ENCODE measurements at places on chromosomes 6 and 20.

DNA sequence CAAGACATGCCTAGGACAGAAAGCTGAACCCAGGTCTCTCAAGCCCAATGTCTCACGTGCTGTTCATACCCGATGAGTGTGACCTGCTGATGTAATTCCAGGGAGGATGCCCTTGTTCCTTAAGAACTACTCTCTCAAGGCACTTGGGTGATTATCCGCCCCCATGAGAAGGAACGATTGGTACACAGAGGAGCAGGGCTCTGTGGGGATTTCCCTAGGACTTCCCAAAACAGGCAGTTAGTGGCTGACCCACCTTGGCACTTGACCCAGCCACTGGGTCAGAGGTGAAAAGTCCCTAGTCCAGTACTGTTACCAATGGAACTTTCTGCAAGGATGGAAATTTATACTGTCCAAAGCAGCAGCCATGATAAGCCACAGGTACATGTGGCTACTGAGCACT, 9.2 kb upstream of the BPIFB6 start:
- no peaks in the 10 kb centered on the region for H3K4me1 ChIP-seq
- no peaks in the 10 kb centered on the region for H3K36me3 ChIP-seq
- H3K27me3 ChIP-seq = no peaks in the 10 kb centered on the region
- no peak for DNase-seq

GRCh38 chr6:148700047-148700715, 46.6 kb upstream of the UST start:
- H3K36me3 ChIP-seq = no peaks in the 10 kb centered on the region
- no peak overlapping the region for H3K4me3 ChIP-seq
- no peak for DNase-seq
- H3K27ac ChIP-seq = no peak overlapping the region

DNA sequence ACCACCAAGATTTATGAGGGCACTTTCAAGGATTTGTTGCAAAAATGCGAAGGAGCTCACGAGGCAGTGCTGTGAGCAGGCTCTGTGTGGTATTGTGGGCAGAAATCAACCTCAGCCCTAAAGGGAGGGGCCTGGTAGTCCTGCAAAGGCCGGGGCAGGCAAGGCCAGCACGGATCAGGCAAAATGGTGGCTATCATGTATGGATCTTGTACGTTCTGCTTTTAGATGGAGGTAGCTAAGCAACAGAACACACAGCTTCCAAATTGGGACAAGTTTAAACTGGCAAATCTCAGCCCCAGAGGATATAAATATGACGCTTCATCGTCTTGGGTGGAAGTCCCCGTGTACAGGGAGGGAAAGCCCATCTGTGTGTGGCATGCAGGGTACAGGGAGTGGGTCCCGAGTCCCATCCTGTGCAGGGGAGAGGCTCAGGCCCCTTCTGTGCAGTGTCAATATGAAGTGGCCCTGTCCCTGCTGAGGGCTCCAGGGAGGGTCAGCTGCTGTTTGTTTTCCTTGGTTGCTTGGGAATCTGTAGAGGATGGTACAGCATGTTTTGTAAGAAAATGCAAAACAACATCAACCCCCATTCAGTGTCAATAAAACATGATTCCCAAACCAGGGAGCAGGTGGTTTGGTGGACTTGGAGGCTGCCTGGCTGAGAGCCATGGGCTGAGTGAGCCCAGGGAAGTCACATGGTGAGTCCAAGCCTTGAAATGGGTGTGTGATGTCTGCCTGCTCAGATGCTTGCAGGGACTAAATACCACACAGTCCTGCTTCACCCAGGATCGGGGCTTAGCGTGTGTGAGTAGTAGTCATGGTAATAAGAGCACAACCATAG, 113.0 kb downstream of the SYCP2 start:
- H3K36me3 ChIP-seq = no peaks in the 10 kb centered on the region
- no peak overlapping the region for H3K27ac ChIP-seq
- H3K27me3 ChIP-seq = no peaks in the 10 kb centered on the region

DNA sequence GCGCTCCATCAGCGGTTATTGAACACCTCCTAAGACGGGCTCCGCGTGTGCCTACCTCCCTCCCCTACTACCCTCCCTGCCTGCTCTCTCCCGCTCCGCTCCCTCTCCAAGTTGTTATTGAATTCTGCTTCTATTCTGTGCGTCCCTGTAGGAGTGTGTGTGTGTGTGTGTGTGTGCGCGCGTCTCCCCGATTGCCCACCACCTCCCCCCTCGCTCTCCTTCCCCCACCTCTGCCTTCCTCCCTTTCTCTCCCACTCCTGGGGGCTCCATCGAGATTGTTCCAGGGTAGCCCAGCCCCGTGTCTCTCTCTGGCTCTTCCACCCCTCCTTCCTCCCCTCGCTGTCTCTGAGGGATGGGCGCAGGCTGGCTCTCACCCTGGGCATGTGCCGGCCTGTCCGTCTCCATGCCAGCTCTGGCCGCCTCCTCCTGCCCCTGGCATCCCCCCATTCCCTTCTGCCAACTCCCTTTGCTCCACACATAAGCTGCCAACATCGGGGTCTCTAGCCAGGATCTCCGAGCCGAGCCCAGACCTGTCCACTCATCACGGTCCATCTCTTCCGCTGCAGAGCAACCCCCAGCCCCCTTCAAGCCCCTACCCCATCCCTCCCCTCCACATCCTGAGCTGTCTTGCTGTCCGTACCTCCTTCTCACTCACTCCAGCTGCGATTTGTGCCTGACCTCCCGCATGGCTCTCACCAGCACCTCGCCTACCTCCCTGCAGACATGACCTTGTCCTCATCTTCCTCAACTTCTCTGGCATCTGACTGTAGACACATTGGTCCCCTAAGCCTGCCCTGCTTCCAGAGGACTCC, 68.5 kb downstream of the SRC start:
- H3K27me3 ChIP-seq = peaks cover 6% of the 10 kb centered on the region
- no peak overlapping the region for H3K27ac ChIP-seq
- 0 out of 2 replicates have a peak overlapping the region, but pooled peaks have one; percentile 17 for H3K4me3 ChIP-seq
- DNase-seq = no peak
- peaks cover 39% of the 10 kb centered on the region for H3K4me1 ChIP-seq

DNA sequence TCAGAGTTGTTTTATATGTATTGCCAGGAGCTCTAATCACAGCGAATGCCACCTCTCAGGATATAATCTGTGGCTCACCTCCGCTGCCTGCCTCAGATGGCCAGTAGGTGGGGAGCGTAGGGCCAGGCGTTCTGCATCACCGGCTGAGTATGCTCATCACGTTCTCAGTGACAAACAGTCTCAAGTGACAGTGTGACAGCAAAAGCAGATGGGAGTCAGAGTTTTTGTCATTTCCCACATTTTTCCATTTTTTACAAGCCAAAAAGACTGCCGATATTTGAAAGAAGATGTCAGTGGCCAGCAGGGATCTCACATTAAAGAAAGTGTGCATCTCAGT, 208.7 kb downstream of the ALDH8A1 start:
- no peaks in the 10 kb centered on the region for H3K27me3 ChIP-seq
- no peaks in the 10 kb centered on the region for H3K36me3 ChIP-seq
- H3K4me1 ChIP-seq = peaks cover 5% of the 10 kb centered on the region
- H3K4me3 ChIP-seq = no peak overlapping the region
- DNase-seq = peak; percentile 52

DNA sequence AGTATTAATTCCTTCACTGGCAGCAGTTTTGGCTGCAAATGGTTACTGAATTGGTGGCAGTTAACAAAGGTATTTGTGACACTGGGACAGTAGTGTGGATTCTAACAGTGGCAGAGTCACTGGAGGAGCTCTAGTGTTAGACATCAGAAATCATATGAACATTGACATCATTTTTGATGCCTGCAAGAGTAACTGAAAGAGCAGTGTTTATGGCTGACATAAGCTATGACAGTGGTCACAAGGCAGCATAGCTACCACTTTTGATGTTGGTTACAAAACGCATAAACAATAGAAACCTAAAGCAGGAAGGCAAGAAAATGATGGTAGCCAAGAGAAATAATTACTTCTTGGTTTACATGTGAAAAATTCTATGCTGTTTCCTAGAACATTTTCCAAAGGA, 326.7 kb upstream of the MAN1A1 start:
- no peaks in the 10 kb centered on the region for H3K27me3 ChIP-seq
- no peak overlapping the region for H3K27ac ChIP-seq
- H3K36me3 ChIP-seq = no peaks in the 10 kb centered on the region
- no peak for DNase-seq
- peaks cover 15% of the 10 kb centered on the region for H3K4me1 ChIP-seq

DNA sequence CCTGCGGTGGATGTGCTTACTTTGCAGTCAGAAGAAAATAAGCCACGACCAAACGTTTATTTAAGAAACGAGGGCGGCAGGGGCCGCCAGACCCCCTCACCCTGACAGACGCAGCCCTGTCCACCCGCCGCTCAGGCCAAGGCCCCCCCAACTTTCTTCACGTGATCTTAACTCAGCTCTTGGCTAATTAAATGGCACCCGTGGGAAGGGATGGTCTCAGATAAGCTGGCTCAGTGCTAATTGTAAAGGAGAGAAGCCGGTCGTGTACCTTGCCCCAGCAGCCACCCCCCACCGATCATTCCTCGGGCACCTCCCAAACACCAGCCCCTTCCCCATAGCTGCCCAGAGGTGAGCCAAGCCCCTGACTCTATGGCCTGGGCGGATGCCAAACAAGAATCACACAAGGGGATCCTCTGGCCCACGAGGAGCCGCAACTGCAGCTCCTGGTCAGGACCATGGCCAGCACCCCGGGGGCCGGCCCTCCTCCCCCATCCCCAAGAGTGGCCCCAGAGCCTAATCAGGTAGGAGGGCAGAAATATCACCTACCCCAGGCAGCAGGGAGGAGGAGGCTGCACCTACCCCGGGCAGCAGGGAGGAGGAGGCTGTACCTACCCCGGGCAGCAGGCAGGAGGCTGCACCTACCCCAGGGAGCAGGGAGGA, 11.2 kb downstream of the KCNQ2 start:
- no peaks in the 10 kb centered on the region for H3K36me3 ChIP-seq
- H3K4me1 ChIP-seq = no peaks in the 10 kb centered on the region
- no peak overlapping the region for H3K4me3 ChIP-seq
- no peak overlapping the region for H3K27ac ChIP-seq

DNA sequence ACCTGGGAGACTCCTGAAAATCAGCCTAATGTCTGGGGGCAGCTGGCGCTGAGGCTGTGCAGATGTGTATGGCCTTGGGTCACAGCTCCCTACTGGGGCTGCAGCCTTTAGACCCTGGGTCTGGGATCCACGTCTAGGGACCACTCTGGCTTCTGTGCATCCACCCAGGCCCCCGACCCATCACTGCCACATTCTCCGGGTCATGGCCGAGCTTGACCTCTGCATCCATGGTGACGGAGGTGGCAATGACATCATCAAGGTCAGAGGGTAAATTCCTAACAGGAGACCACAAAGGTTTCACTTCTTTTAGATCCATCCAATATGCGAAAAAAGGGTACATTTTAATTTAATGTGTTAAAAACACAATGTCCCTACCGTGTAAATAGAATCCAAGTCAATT, 14.5 kb upstream of the PCMTD2 start:
- H3K36me3 ChIP-seq = no peaks in the 10 kb centered on the region
- H3K4me1 ChIP-seq = no peaks in the 10 kb centered on the region
- no peak overlapping the region for H3K4me3 ChIP-seq
- no peak for DNase-seq

DNA sequence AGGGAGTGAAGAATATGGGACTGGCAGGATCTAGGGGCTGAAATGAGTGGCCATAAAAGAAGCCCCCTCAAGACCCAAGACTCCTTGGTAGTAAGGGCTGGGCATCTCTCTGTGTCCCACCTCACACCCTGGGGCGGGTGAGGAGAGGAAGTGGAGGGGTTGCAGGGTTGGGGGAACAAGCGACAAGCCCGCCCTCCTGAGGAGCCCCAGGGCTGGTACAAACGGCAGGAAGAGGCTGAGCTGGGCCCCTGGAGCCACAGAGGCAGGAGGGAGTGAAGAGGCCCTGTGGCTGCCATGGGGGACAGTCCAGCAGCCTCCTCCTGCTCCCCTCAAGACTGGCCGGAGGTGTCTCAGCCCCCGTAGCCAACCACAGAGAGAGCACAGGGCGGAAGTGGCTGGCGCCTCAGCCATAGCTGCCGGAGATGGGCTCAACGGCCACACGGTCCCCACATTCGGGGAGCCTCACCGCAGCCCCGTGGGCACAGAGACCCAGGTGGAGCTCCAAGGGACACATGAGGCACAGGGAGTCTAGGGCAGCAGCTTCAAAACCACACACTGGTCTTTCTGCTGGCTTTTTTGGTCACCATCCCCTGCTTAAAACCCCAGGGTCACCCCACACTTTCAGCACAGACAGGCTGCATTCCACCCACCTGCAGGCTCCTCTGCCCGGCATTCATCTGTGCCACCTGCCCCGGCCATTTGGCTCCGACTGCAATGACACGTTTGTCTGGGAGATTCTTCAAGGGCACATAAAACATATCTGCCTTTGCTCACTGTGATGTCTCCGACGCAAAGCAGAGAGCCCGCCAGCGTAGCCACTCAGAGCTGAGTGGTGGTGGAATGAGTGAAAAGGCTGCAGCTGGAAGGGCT, 524 bp downstream of the C20orf203 start:
- no peaks in the 10 kb centered on the region for H3K36me3 ChIP-seq
- H3K4me1 ChIP-seq = peaks cover 32% of the 10 kb centered on the region
- DNase-seq = peak; percentile 71
- H3K27me3 ChIP-seq = no peaks in the 10 kb centered on the region

DNA sequence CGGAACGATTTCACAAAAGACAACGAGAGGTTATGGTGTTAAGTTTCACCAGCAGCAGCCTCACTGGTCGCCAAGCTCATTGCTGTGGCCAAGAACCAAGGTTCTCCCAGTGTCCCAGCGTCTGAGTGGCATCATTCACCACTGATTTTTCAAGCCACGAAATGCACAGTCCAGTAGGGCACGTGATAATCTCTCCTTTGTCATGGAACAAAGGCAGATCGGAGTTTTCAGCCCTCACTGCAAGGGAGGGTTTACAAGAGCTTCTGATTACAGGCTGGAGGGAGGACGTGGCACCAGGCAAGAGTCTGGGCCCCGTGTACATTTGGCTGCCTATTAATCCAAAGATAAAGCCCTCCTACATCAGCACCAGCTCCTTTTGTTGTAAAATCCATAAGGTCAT, 2.0 kb downstream of the CD24 start:
- H3K27ac ChIP-seq = peak overlapping the region; percentile 90
- peak overlapping the region; percentile 89 for H3K4me3 ChIP-seq
- H3K27me3 ChIP-seq = no peaks in the 10 kb centered on the region
- H3K36me3 ChIP-seq = peaks cover 31% of the 10 kb centered on the region
- no peak for DNase-seq

DNA sequence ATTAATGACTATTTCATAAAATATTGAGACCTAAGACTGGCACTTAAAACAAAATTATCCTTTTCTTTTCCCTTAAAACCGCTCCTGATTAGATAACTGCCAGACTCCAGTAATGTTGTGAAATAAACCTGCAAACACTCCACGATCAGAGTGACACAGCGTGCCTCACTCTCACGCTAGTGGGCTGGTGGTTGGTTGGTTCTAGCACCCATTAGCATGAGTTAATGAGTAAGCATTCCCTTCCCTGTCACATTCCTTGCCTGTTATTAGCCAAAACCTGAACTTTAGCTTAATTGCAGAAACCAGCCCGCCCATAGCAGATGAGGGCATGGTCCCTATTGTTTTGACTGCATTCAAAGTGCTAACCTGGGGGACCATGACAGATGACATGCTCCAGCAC, 193.4 kb downstream of the CD83 start:
- H3K27me3 ChIP-seq = no peaks in the 10 kb centered on the region
- no peak overlapping the region for H3K4me3 ChIP-seq
- H3K4me1 ChIP-seq = no peaks in the 10 kb centered on the region
- no peak for DNase-seq
- H3K36me3 ChIP-seq = no peaks in the 10 kb centered on the region

- peak overlapping the region; percentile 64 for H3K4me3 ChIP-seq
- no peaks in the 10 kb centered on the region for H3K36me3 ChIP-seq
- no peak for DNase-seq
Observed at GRCh38 chr6:46651816-46652215, 802 bp downstream of the CYP39A1 start.

All from GM23338 (cell line).